ENCODE measurements at places on chromosomes 3 and 15. TPM values are rescaled to one million over a fixed set of nuclear protein-coding genes. Genes with fewer than 3 reads are reported as not detected.

Gene GOLGA6L10
- total RNA-seq = 1.1 TPM

Gene LTK
- 0.17 TPM for total RNA-seq

Gene GABRR3
- total RNA-seq = not detected

Gene USP3
- total RNA-seq = 28.1 TPM

Gene IL20RB
- total RNA-seq = 2.3 TPM

Gene GPR62
- not detected for total RNA-seq

Gene FEZF2
- total RNA-seq = not detected

Gene SI
- total RNA-seq = not detected

Gene SH2D7
- total RNA-seq = not detected

Gene MST1
- 9.9 TPM for total RNA-seq

Gene ATP8B4
- 29.4 TPM for total RNA-seq

Gene PLCB2
- total RNA-seq = under 0.01 TPM

Gene NEDD4
- 24.1 TPM for total RNA-seq

Gene TBCCD1
- total RNA-seq = 9.0 TPM

Gene DNAH12
- under 0.01 TPM for total RNA-seq

Gene GOLGA6D
- total RNA-seq = under 0.01 TPM

Gene AMOTL2
- 48.1 TPM for total RNA-seq

Gene P2RY13
- not detected for total RNA-seq

Gene ZNF662
- total RNA-seq = 1.3 TPM

Gene LDHAL6B
- not detected for total RNA-seq

Gene ELP6
- total RNA-seq = 41.1 TPM

Gene DISP2
- total RNA-seq = 0.16 TPM

Gene SYNM
- total RNA-seq = 2.2 TPM

Gene SEC11A
- total RNA-seq = 310 TPM

Gene GOLGA8O
- 2.9 TPM for total RNA-seq

Gene DLEC1
- 0.09 TPM for total RNA-seq

Gene BSN
- under 0.01 TPM for total RNA-seq

Gene TRIM42
- total RNA-seq = not detected

Gene ECE2
- total RNA-seq = not detected

Gene OCA2
- total RNA-seq = not detected

Gene ACSBG1
- not detected for total RNA-seq

Gene PCSK6
- 0.09 TPM for total RNA-seq

Gene CEP152
- total RNA-seq = 8.8 TPM

Gene LSMEM2
- not detected for total RNA-seq

Gene LXN
- 269 TPM for total RNA-seq

Gene PPP1R14D
- not detected for total RNA-seq

Gene STARD5
- total RNA-seq = 11.0 TPM

Gene KLHL40
- total RNA-seq = not detected

Gene PLSCR5
- not detected for total RNA-seq
